ENCODE measurements at places on chromosomes 11 and 22. TPM values are rescaled to one million over a fixed set of nuclear protein-coding genes. Genes with fewer than 3 reads are reported as not detected.

DNA sequence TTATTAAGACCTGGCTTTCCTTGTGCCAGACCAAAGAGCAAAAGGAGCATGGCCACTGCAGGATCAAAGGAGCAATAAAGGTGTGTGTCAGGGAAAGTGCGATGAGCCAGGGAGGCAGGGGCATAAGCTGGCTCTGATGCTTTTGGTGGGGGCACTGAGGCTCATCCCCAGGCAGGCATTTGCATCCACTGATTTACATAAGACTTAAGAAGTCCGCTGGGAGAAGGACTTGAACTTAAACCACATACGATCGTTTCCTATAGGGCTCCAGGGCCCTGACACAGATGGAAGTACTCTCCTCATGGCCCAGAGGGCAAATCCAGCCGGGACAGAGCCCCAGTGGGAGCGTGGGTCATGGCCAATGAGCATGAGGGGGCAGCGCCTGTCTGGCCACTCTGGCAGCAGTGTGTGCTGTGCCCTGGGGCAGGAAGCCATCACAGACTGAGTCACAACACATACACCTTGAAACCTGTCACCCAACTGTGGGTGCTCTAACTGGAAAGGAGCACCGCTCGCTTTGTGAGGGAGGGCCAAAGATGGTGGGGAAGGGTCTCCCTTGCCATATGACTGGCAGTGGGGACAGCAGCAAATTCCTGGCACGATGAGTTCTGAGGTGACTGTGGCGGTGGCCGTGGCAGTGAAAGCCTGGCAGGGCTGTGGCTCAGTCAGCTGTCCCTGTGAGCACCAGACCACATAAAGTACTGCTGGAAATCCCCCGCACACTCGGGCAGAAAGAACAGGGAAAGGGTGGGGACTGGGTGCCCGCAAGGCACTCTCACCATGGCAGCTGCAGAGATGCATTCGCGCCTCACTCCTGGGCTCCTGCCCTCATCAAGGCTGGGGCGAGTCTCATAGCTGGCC lies 79.4 kb upstream of the LMO1 start:
- DNase-seq, result no peak

- no peak for DNase-seq
Measured at GRCh38 chr11:57322256-57323166, 2.2 kb downstream of the TNKS1BP1 start.

- DNase-seq, result no peak
Measured at GRCh38 chr11:63672936-63673539, 1.9 kb upstream of the ATL3 start.

- no peak for DNase-seq
Measured at GRCh38 chr11:64134963-64135362, 30.9 kb downstream of the MACROD1 start.

- no peak for DNase-seq
Measured at GRCh38 chr11:75289511-75289760, 48.9 kb downstream of the TPBGL start.

GRCh38 chr11:9550191-9550628 lies 23.3 kb upstream of the WEE1 start:
- no peak for DNase-seq

DNA sequence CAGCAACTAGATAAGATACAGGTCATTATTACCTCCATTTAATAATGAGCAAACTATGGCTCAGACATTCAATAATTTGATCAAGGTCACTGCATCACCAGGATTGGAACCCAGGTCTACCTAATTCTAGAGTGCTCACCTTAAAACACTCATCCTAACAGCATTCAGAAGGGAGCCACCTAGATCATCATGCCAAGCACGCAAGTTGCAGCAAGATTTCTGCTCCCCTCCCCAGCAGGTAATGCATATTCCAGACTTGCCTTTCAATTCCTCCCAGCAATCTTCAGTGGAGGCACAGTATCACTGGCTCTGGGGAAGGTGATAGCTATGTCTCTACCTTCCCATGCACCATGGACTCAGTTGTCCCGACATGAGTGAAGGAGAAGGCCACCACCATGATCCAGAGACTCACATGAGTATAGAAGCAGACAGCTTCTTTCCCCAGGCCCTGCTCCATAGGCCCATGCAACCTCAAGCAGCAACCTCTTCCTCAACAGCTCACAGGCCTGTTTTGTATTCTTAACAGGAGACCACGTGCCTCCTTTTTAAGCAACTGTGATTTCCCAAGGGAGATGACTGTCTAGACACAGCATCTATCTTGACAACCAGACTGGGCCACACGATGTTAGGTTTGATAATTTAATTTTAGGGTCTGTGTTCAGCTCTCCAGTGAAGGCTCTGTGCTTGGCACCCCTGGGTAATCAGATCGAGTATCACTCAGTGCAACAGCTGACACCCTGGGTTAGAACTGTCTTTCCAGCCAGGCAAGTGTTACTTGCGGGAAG lies 36.4 kb downstream of the RAB30 start:
- no peak for DNase-seq

GRCh38 chr11:128859563-128860441 lies 7.3 kb downstream of the KCNJ1 start:
- peak; percentile 85 for DNase-seq

Gene PRR33
- total RNA-seq, result not detected

Gene TYR
- not detected for total RNA-seq

Gene YDJC
- 25.2 TPM for total RNA-seq

Measured in CD4-positive, alpha-beta T cell (primary cell).